ENCODE measurements at places on chromosomes 12 and 14. TPM values are rescaled to one million over a fixed set of nuclear protein-coding genes. Genes with fewer than 3 reads are reported as not detected.

GRCh38 chr12:46354111-46354801, 18.3 kb downstream of the SLC38A2 start:
- no peak for DNase-seq

LPAR5 gene
- 0.95 TPM for polyA plus RNA-seq

DNA sequence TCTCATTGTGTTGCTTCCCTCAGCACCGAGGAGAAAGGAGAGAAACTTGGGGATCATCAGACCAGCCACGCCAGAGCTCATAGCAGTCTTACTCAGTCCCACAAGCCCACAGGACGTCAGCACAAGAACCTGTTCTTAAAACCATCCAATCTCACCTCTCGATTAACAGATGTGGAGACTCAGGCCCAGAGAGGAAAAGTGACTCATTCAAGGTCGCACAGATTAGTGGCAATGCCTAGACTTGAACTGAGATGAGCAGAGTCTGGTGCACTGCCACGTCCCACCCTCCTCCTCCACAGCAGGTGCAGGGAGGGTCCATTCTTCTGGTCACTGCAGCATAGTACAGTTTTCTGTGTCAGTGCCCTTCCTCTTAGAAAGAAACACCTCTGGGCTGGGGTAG, 154.9 kb upstream of the PZP start:
- no peak for DNase-seq

GRCh38 chr12:4268329-4269181, 5.0 kb upstream of the CCND2 start:
- peak; percentile 57 for DNase-seq

RND1 gene
- polyA plus RNA-seq: 0.32 TPM

DNA sequence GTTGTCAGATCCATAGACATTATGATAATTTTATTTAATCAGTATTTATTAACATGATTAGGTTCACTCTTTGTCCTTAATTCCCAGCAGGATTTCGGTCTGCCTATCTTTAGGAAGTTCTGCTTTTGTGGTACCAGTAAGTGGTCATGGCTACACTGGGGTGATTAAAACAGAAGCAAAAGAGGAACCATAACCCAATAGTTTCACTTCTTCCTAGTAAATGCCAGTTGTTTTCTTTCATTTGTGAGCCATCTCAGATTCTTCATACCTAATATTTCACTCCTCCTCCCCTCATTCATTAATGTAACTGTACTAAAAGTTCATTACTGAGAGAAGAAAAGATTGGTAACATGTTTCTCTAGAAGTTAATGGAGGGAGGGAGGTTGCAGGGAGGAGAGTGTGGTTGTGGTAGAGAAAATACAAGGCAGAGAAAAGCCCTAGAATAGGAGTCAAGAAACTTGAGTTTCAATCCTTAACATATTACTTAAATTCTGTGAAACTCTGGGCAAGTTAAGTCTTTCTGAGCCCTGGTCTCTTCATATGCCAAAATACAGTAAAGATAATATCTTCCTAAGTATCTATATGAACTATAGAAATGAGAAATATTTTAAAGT, 101.2 kb downstream of the PEBP1 start:
- no peak for DNase-seq

ADAM21 gene
- polyA plus RNA-seq: 0.55 TPM

SLC10A1 gene
- polyA plus RNA-seq: not detected

- no peak for DNase-seq
Observed at GRCh38 chr14:50387548-50387947, 9.1 kb downstream of the CDKL1 start.

NELL2 gene
- not detected for polyA plus RNA-seq

DNA sequence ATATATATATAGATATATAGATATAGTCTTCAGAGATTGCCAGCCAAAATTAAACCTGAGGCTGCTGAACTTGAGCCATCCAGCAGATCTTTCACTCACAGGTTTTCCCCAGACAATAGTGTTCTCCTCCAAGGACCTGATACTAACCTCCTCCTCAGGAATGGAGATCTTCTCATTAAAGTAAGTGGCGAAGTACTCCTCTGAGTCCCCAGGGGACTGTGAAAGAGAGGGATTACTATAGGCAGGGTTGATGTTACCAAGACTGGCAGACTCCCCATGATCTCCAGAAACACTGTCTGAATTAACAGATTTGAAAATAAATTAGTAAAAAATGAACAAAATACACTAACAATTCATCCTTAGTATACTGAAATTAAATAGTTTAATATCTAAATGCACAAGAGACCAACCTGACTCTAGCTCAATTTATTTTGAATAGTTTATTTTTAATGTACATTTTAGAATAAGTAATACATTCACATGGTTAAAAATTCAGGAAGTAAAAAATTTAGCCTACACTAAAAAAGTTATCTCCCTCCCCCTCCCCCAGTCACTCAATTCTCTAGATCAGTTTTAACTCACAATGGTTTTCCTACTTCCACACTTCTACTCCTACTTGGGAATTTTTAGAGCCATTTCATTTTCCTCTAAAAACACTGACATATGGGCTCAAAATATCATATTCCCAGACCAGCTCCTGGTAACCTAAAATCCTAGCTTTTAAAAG, 17.7 kb downstream of the SLC11A2 start:
- DNase-seq: no peak

SERPINA12 gene
- polyA plus RNA-seq: not detected

KIAA0586 gene
- 11.2 TPM for polyA plus RNA-seq

KNTC1 gene
- polyA plus RNA-seq: 15.7 TPM

- DNase-seq: peak; percentile 74
Observed at GRCh38 chr14:33307691-33308251, 369.1 kb downstream of the NPAS3 start.

DNA sequence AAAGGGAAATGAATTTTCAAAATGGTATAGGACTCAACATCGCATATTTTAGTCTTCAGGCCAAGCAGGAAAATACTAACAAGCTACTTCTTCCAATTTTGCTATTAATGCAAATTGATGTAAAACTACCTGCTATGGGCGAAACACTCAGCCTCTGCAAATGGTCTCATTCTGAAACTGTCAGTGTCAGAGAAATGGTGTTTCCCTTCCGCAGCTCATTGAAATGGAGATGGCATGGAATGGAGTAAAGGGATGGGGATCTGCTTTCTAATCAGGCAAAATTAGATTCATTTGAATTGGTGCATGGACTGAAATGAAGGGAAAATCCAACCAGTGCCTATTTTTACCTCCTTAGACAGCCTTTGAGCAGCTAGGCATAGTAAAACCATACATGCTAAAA, 80.4 kb upstream of the EEA1 start:
- DNase-seq: no peak

DNA sequence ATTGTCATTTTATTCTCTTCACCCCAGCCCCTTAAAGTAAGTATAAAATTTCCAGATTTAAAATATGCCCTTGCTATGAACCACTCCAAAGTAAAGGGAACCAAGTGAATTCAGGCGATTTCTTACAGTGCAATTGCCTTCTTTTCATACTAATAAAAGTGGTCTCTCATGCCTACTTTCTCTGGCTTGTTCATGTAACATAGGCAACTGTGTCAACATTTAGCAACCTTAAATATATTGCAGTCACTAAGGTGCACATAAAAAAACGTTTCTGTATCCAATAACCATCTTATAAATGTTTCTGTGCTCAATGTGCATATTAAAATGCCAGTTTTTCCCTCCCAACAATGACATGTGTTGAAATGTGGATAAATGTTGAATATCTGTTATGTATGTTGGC, 271.6 kb upstream of the DCN start:
- DNase-seq: no peak
